Neuronal stem cell (in vitro differentiated cells): ENCODE measurements at places on chromosomes 11 and 22.

DNA sequence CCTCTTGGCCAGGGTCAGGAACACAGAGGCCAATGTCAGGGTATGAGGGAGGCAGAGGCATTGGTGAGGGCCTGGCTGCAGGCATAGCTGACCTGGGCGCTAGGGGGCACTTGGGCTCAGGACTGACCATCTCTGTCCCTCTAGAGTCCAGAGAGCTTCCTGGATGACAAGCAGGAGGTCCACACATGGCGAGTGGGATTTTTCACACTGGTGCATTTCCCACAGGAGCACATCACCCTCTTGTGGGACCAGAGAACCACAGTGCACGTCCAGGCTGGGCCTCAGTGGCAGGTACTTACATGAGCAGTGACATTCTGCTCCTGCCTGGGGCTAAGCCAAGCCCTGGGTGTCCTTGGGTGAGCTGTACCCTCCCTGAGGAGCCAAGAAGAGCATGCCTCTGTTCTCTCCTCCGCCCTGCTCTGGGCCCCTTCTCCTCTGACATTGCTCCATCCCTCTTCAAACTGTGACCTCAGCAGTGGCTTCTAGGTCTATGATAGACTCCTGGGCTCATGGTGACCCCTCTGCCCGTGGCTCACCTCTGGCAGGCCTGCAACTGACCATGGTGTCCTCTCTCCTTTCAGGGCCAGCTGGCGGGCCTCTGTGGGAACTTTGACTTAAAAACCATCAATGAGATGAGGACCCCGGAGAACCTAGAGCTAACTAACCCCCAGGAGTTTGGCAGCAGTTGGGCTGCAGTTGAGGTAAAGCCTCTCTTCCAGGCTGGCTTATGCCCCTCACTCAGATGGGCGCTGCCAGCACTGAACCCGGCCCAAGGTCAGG, 46.6 kb downstream of the OTOG start:
- DNase-seq, result no peak

DNA sequence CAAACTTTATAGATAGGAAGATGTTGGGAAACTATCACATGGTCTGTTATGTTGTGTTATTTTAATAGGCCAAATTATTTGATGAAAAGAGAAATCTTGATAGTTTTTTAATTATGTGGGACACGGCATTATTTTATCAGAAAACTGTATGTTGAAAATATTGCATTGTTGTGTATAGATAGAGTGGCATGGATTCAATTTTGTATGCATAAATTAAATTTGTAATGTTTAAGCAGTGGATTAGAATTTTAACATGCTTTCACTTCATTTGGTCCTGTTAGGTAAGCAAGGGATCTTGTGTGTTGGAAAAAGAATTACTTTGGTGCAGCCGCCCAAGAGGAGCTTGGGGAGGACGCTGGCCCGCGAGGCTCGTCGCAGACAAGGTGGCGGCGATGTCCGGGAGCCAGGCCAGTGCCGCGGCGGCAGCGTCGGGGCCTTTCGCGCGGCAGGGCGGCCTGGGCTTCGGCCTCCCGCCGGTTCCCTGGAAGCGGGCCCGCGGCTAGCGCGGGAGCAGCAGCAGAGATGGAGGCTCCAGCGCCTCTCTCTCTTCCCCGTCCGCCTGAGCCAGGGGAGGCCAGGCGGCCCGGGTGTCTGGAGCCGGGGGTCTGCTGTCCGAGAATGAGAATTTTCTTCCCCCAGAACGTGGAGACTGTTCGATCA, 82.7 kb downstream of the GGT1 start:
- peak; percentile 14 for DNase-seq

GRCh38 chr11:14258221-14258935, 100.6 kb downstream of the RRAS2 start:
- no peak for DNase-seq

- peak; percentile 48 for DNase-seq
Observed at GRCh38 chr11:32006799-32007388, 84.0 kb upstream of the RCN1 start.

- no peak for DNase-seq
Observed at GRCh38 chr11:73340164-73340563, 32.1 kb downstream of the ARHGEF17 start.

DNA sequence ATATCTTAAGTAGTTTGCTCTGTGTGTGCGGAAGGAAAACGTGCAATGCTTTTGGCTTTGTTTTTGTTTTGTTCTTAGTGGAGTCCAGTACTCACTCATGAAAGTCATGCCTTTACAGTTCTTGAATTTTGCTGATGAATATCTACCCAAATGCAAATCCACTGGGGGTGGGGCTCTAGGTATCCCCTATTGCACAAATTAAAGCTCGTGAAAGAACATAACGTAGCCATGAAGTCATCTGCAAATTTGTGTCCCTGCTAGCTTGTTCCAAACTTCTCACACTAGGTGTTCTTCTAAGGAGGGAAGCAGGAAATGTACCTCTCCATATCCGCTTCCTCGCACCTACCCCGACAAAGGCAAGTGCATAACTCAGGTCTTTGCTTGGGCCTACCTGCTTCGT, 118.9 kb downstream of the MICAL3 start:
- DNase-seq, result no peak

DNA sequence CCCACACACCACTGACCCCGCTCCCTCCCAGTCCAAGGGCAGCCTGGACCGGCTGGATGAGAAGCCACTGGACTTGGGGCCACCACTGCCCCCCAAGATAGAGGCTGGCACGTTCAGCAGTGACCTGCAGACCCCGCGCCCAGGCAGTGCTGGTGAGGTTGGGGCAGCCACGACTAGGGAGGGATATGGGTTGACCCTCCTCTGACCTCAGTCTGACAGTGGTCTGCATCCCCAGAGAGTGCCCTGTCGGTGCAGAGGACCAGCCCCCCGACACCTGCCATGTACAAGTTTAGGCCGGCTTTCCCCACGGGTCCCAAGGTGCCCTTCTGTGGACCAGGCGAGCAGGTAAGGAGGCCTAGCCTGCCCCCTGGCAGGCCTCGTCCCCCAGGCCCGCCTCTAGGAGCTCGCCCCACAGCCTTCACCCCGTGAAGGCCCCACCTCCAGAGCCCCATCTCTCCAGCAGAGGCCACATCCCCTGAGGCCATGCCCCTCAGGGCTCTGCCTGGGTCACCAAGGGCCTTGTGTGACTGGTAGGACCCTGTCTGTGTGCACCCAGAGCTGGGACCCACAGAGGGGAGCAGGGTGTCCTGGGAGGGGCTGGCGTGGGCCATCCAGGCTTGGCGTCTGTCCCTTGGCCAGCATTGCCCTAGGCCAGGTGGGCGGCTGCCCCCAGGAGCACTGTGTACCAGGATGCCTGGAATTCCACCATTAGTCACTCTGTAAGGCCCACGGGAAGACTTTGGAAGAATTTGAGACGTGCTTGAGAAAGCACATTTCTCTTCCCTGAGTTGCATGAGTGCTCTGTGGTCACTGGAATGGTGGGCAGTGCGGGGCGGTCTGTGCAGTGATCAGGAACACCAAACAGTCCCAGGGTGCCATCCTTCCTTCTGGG, 9.4 kb downstream of the CCDC188 start:
- no peak for DNase-seq

- DNase-seq, result no peak
Observed at GRCh38 chr22:22073769-22074561, 91.4 kb upstream of the TOP3B start.

GRCh38 chr11:34623463-34623862, 2.6 kb downstream of the EHF start:
- DNase-seq, result no peak
